ENCODE measurements at places on chromosomes 6 and 20.

DNA sequence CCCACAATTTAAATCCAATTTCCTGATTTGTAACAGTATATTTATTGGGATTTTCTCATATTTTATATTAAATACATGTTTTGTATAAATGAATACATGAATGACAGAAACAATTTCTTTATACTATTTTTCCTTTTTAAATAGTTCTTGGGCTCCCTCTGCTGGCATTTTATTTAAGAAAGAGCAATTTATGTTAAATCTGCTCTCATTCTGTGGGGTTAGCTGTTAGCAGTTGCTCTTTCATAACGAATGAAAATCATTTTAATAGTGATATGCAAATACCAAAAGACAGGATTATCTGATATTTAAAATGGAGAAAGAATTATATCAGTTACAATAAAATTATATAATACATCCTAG is 118.3 kb downstream of the RALGAPA2 start:
- H3K4me3 ChIP-seq = no peak overlapping the region
- H3K4me1 ChIP-seq = peaks cover 12% of the 10 kb centered on the region
- H3K27ac ChIP-seq = peak overlapping the region; percentile 10
- peaks cover 9% of the 10 kb centered on the region for H3K36me3 ChIP-seq

GRCh38 chr20:9966966-9967365 is 67.8 kb upstream of the ANKEF1 start:
- H3K4me3 ChIP-seq = no peak overlapping the region
- H3K27ac ChIP-seq = no peak overlapping the region
- DNase-seq = no peak
- no peaks in the 10 kb centered on the region for H3K36me3 ChIP-seq
- no peaks in the 10 kb centered on the region for H3K4me1 ChIP-seq

DNA sequence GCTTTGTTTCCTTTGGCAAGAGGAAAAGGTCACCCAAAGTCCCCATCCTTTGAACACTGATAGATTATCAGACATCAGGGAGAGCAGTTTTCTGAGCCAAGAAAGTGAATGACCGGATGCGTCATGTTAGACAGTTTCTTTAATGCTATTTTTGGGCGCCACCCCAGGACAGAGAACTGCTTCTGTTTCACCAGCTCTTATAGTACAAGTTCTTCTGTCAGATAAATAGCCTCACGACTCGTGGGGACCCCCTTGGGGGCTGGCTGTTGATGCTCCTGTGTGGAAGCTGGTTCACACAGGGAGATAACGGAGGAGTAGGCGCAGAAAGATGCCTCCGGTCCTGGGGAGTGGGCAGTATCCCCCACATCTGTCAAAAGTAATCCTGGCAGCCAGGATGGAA is 54.6 kb downstream of the NPEPL1 start:
- H3K36me3 ChIP-seq = no peaks in the 10 kb centered on the region
- H3K4me1 ChIP-seq = no peaks in the 10 kb centered on the region
- no peak overlapping the region for H3K4me3 ChIP-seq
- DNase-seq = peak; percentile 88

GRCh38 chr6:138989098-138989983 is 1.3 kb upstream of the REPS1 start:
- peaks cover 27% of the 10 kb centered on the region for H3K4me1 ChIP-seq
- no peaks in the 10 kb centered on the region for H3K27me3 ChIP-seq
- H3K27ac ChIP-seq = no peak overlapping the region
- no peaks in the 10 kb centered on the region for H3K36me3 ChIP-seq
- DNase-seq = no peak

GRCh38 chr20:41279546-41280225 is 37.8 kb downstream of the ZHX3 start:
- no peak for DNase-seq
- no peak overlapping the region for H3K27ac ChIP-seq
- no peaks in the 10 kb centered on the region for H3K36me3 ChIP-seq
- H3K4me3 ChIP-seq = no peak overlapping the region
- peaks cover 5% of the 10 kb centered on the region for H3K4me1 ChIP-seq
- H3K27me3 ChIP-seq = no peaks in the 10 kb centered on the region

DNA sequence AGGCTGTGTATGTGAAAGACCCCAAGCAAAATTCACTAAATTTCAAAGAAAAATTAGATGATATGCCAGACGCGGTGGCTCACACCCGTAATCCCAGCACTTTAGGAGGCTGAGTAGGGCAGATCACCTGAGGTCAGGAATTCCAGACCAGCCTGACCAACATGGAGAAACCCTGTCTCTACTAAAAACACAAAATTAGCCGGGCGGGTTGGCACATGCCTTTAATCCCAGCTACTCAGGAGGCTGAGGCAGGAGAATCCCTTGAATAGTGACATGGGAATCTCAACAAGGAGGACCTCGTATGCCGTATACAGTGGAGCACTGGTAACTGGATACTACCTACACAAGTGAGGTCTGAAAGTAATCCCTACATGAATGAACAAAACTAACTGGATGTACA is 92.7 kb upstream of the JARID2 start:
- H3K4me1 ChIP-seq = peaks cover 2% of the 10 kb centered on the region
- H3K4me3 ChIP-seq = no peak overlapping the region
- DNase-seq = no peak

DNA sequence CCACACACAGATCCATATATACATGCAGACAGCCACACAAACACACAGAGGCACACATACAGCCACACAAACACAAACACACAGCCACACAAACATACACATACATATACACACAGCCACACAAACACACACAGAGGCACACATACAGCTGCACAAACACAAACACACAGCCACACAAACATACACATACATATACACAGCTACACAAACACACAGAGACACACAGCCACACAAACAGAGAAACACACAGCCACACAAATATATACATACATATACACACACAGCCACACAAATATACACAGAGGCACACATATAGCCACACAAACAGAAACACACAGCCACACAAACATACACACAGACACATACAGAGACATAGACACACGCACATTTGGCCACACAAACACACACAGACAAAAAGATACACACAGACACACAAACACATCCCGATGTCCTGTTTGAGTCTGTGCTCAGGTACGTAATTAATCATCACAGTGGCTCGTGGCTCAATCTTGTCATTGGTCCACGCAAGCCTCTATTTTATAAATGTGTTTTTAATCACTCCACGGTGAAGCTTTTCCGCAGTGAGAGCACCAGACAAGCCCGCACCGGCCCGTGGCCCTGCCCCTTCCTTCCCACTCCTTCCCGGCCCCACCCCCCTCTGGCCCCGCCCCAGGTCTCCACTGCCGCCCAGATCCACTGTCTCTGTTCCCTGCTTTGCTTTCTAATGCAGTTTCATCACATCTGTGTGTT is 135.3 kb downstream of the CDH4 start:
- no peak overlapping the region for H3K4me3 ChIP-seq
- no peak overlapping the region for H3K27ac ChIP-seq
- no peaks in the 10 kb centered on the region for H3K36me3 ChIP-seq
- H3K4me1 ChIP-seq = no peaks in the 10 kb centered on the region

GRCh38 chr20:49603209-49603627 is 35.3 kb upstream of the PTGIS start:
- no peak overlapping the region for H3K4me3 ChIP-seq
- H3K27me3 ChIP-seq = no peaks in the 10 kb centered on the region
- DNase-seq = no peak
- H3K36me3 ChIP-seq = no peaks in the 10 kb centered on the region
- peaks cover 14% of the 10 kb centered on the region for H3K4me1 ChIP-seq

DNA sequence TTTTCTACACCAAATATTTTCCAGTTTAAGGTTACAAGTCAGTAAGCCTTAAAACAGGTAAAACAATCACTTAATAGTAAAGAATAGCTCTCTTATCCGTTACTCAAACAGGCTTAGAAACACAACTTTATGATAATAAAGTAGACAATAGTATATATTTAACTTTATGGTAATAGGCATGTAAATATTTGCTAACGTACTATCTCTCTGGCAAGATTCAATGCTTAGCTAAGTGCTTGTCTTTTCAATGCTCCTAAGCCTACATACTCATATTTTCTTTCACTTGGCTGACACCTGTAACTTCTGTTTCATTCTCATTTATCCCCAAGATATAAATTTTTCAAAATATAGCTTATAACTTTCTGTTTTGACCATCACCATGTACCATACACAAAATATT is 358.2 kb downstream of the HTR1B start:
- no peak overlapping the region for H3K27ac ChIP-seq
- H3K4me3 ChIP-seq = no peak overlapping the region
- no peaks in the 10 kb centered on the region for H3K27me3 ChIP-seq

DNA sequence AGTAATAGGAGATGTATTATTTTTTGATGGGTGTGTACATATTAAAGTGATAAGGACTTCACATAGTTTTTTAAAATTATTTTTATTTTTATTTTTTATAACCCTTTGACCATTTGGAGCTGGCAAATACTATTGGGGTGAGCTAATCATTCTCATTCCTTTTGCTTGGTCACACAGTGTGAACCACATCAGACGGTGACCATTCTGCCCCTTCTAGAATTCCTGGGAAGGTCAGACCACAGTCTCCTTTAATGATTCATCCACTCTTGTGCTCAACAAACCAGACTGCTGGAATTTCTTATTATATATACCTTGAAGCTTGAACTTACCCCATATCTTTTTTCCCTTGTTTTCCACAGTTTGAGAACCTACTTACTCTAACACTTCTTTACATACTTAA is 23.9 kb upstream of the PRL start:
- no peaks in the 10 kb centered on the region for H3K4me1 ChIP-seq
- no peak overlapping the region for H3K27ac ChIP-seq
- no peak overlapping the region for H3K4me3 ChIP-seq
- no peaks in the 10 kb centered on the region for H3K36me3 ChIP-seq

GRCh38 chr20:10171864-10172751 is 46.5 kb upstream of the SNAP25 start:
- H3K27me3 ChIP-seq = no peaks in the 10 kb centered on the region
- no peak overlapping the region for H3K27ac ChIP-seq
- peaks cover 10% of the 10 kb centered on the region for H3K4me1 ChIP-seq
- no peaks in the 10 kb centered on the region for H3K36me3 ChIP-seq

DNA sequence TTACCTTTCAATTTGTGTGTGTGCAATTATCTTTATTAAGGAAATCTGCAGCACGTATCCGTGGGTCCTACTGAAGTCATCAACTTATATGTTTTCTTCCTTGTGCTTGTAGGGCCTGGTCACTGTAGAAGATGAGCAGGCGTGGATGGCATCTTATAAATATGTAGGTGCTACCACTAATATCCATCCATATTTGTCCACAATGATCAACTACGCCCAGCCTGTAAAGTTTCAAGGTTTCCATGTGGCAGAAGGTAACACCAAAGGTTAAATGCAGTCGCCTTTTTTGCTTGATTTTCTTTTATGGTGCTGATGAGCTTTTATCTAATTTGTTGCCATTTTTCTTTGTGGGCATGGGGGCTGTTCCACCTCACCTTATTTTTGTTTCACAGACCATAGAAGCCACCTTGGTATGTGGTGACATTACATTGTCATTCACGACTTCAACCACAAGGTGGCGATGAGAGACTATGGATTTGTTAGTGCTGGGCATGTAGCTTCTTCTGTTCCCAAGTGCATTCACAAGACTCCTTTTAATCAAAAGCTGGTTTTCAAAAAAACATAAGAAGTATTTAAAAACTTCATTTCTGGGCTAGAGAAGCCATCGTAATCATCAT is 106.5 kb upstream of the LAMP5 start:
- no peaks in the 10 kb centered on the region for H3K27me3 ChIP-seq
- H3K27ac ChIP-seq = no peak overlapping the region
- no peaks in the 10 kb centered on the region for H3K36me3 ChIP-seq
- H3K4me1 ChIP-seq = no peaks in the 10 kb centered on the region
- no peak for DNase-seq
- H3K4me3 ChIP-seq = no peak overlapping the region

GRCh38 chr6:10759312-10759839 is 11.8 kb downstream of the TMEM14B start:
- no peak overlapping the region for H3K27ac ChIP-seq
- no peaks in the 10 kb centered on the region for H3K27me3 ChIP-seq
- no peaks in the 10 kb centered on the region for H3K4me1 ChIP-seq
- no peak for DNase-seq

DNA sequence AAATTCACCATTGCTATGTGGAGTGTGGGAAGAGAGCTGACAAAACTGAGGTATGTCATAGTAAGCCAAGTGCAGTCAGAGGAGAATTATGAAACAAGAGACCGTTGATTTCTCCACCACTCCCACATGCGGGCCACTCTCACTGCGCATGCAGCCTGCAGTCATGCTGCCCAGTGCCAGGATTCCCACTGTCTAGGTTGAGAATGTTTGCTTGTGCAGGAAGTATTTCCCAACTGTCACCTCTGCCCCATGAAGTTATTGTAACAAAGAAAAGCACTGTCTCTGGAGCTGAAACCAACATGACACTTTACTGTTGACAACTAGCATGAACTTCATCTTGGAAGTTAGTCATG is 18.7 kb upstream of the SFT2D1 start:
- DNase-seq = no peak
- H3K27me3 ChIP-seq = no peaks in the 10 kb centered on the region
- H3K36me3 ChIP-seq = no peaks in the 10 kb centered on the region
- no peak overlapping the region for H3K27ac ChIP-seq
- no peak overlapping the region for H3K4me3 ChIP-seq
- no peaks in the 10 kb centered on the region for H3K4me1 ChIP-seq

GRCh38 chr20:20223981-20224380 is 143.9 kb upstream of the INSM1 start:
- H3K4me1 ChIP-seq = no peaks in the 10 kb centered on the region
- DNase-seq = no peak
- no peaks in the 10 kb centered on the region for H3K36me3 ChIP-seq
- no peaks in the 10 kb centered on the region for H3K27me3 ChIP-seq
- H3K27ac ChIP-seq = no peak overlapping the region

GRCh38 chr20:1322511-1323245 is 6.3 kb downstream of the SDCBP2 start:
- peak overlapping the region; percentile 72 for H3K27ac ChIP-seq
- no peak for DNase-seq

DNA sequence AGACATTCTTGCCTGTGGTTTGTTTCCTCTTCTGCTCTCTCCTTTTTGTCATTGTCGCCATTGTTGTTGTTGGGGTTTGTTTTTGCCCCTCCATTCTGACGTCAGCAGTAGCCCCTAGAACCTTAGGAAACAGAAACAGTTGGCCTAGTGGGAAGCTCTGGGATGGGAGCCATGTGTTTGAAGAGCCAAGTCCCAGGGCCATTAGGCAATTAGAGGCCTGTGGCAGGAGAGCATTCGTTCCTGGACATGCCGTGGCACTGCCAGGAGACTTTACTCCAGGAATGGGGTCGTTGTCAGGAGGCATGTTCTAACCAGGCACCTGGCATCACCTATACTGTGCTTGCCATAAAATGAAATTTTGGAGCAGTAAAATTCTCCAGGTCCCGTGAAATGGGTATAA is 39.7 kb downstream of the PPARD start:
- DNase-seq = no peak
- H3K4me1 ChIP-seq = peaks cover 21% of the 10 kb centered on the region
- H3K27ac ChIP-seq = no peak overlapping the region
- no peaks in the 10 kb centered on the region for H3K27me3 ChIP-seq

DNA sequence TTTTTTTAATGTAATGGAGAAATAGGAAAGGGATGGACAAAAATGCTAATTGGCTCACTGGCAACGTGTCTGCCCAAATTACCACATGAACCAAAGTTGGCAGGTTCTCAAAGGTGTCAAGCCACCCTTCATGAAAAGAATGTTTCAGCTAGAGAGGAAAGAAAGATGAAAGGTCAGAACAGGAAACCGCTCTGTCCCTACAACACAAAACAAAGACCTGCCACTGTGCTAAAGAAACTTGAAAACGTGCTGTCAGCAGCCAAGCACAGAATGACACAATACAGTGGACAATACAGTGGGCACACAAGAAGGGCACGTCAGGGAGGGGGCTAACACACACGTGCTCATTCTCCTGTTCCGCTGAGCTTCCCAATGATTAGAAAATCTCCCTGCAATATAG is 4.9 kb downstream of the PREP start:
- no peaks in the 10 kb centered on the region for H3K36me3 ChIP-seq
- no peak overlapping the region for H3K4me3 ChIP-seq
- no peak overlapping the region for H3K27ac ChIP-seq
- no peak for DNase-seq
- peaks cover 41% of the 10 kb centered on the region for H3K4me1 ChIP-seq

All from vagina (tissue), 2 donors.